ENCODE measurements at places on chromosomes 2 and 18. TPM values are rescaled to one million over a fixed set of nuclear protein-coding genes. Genes with fewer than 3 reads are reported as not detected.

DNA sequence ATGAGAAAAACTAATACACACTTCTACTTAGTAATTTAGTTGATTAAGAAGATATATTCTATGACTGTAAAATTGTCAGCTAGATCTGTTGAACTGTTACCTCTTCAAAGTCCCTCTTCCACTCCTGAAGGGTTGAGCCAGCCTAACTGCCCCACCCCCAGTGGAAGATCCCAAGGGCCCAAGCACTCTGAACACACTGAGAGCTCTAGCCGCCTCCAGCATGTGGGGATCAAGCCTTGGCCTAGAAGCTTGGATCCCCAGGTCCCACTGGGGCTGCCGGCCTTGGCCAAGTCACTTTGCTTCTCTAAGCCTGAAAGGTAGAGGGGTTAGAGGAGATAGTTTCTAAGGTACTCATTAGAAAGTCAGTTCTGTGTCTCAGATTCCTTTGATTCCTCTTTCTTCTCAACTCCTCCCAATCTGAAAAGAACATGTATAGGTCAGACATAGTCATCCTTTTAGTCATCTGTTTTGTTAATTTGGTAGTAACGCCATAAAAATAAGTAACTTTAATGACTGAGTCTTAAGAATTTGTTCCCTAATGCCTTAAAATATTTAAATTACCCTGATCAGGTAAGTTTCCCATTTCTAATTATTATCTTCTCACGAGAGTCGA is 5.6 kb downstream of the CPSF3 start:
- DNase-seq: no peak

DNA sequence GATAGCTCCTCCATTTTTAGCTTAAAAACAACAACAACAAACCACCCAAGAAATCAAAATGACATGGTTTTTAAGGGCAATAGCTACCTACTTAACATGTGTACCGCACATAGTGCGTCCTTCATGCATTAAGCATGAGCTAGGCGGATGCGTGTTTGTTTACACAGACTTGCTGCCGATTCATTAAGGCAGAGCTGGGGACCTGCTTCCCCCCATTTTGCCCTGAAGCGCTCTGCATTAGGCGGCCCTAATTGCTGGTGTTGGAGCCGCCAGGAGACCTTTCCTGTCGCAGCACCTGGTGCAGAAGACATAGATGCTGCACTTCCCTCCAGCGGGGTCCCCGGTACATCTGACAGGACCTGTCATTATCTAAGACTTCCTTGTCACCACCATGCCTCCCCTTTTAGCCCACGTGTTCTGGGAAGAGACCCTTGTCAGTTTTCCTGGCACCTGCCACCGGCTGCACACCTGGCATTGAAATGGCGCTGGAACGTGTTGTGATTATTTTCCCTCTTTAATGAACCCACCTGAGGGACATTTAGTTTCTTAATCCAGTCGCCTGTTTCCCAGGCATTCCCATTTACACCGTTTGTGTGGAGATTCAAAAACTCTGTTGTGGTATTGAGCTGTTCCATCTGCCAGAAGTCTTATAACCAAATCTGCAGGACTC is 261.1 kb upstream of the RAB12 start:
- no peak for DNase-seq

DNA sequence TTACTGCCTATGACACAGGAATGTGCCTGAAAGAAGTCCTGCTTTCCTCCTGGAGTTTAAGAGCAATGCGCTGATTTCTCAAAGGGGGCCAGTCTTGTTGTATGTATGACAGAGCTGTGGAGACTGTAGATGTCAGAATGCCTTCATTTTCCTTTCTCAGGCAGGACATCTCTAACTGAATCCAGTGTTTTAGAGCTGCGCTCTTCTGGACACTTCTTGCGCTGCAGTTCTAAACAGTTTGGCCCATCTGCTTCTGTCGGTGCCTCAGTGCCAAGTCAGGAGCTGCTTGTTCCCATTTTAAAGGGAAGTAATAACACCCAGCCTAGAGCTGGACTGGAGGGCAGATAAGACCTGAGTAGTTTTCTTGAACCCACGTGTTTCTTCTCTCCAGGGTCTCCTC is 91.4 kb downstream of the ESCO1 start:
- no peak for DNase-seq

- no peak for DNase-seq
Observed at GRCh38 chr2:66803726-66804125, 368.8 kb downstream of the MEIS1 start.

DNA sequence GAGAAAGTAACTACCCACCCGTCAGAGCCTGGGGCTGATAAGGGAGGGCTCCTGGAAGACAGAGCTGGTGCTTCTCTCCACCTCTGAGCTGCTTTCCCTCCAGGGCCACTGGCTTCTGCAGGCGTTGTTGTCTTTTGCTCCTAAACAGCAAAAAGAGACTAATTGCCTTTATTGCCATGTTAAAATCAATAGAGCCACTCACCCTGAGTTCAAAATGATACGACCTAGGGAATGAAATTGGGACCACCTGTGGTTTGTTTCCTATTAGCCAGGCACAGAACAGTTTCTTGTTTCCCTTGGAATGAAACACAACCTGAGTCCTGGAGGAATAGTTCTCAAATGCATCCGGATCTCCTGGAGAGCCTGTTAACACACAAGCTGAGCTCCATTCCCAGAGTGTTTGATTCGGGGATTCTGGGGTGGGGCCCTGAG is 45.8 kb downstream of the TCF7L1 start:
- DNase-seq: no peak

Gene RFX8
- not detected for total RNA-seq

DNA sequence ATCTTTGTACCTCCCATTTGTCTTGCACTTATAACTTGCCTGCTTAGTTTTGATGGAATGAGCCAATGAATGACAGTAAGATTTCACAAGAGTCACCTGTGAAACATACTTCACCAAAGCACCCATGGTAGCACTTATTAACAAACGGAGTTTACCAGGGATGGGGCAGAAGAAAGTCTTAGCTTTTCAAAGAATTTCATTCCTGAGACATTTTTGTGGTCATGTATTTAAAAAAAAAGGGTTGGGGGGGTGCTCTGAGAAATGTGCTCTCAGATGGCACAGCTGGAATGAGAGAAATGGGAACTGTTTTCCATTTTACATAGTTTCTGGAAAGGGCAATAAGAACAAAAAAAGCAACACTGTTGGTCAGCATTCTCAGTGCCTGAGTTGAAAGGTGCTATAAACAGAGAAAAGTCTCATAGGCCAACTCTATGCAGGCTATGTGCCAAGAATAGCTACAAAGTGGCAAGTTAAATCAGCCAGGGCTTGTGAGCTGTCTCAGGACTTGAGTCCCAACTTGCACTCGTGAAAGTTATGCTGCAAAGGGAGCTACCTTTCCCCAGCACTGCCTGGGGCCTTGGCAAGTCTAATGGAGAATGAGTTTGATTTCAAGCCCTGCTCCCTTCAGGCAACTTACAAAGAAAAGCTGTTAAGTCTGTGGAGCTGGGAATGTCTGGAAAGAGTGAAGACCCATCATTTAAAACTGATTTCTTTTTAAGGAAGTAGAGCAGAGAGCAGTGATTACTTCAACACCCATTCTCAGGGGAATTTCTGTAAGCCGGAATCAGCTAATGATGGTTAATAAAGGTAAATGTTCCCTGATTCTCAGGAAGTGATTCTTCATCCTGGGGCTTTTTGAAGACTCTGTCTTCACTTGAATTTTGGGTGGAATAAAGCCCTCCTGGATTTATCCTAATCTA is 170.6 kb downstream of the SLC8A1 start:
- DNase-seq: peak; percentile 64

- no peak for DNase-seq
Observed at GRCh38 chr18:44636241-44636640, 44.4 kb upstream of the SETBP1 start.

Gene TTN
- under 0.01 TPM for total RNA-seq

Gene SERPINB4
- not detected for total RNA-seq

- no peak for DNase-seq
Observed at GRCh38 chr18:2258954-2259353, 312.4 kb downstream of the METTL4 start.

Gene MRPS5
- total RNA-seq: 71.0 TPM

Gene RAMP1
- 192 TPM for total RNA-seq

DNA sequence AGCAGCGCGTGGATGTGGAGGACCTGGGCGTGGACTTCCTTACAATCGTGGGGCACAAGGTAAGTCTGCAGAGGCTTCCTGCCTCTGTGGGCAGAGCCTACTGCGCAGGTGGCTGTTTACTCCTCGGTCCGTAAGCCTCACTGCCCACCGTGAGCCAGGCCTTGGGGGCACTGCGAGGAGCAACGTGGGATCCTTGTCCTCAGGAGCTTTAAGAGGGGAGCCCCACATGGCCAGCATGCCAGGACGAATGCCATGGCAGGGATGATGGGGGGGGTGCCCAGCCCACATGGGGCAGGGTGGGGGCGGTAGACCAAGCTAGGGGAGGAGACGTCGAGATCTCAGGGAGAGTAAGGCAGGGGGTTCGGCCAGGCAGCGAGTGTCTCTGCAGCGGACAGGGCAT is 18.0 kb upstream of the ESPNL start:
- no peak for DNase-seq

DNA sequence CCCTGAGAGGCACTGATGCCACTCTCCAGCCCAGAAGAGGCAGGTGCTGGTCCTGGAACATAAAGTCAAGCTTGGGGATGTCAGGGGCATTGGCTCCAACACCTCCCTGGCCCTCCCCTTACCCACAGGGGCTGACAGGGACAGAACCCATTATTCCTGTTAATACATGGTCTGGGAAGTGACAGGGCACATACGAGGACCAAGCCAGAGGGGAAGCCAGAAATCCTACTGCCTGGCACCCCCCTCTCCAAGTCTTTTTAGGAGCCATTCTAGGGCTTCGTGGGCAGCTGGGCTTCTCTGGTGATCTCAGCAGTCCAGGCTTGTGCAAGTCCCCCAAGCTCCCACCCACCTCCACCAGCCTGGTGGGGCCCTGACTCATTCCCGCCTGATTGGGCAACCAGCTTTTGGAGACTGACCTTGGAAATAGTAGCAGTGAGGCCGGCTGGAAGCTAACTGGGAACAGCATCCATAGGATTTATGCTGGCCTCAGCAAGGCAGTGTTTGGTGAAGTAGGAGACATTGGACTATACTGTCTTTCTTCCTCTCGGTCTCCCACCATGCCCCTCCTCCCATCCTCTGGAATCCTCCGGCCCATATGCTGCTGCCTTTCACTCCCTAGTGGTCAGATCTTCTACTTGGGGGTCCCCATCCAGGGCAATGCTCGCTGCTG is 86.4 kb upstream of the HK2 start:
- DNase-seq: peak; percentile 81

- DNase-seq: no peak
Observed at GRCh38 chr2:206341396-206341795, 66.9 kb downstream of the ZDBF2 start.

DNA sequence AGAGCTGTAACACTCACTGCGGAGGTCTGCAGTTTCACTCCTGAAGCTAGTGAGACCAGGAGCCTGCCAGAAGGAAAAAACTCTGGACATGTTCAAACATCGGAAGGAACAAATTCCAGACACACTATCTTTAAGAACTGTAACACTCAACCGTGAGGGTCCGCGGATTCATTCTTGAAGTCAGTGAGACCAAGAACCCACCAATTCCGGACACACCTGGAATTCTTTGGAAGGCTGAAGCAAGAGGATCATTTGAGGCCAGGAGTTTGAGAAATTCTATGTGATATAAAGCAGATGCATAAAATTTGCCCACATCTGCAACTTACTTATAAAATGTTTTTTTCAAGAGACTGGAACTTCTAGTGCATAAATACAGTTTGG is 43.5 kb upstream of the ITSN2 start:
- DNase-seq: no peak

GRCh38 chr2:8259106-8259840 is 422.6 kb upstream of the ID2 start:
- DNase-seq: no peak

- no peak for DNase-seq
Observed at GRCh38 chr2:65055422-65056214, 598 bp upstream of the CEP68 start.

Gene PTPN4
- 11.1 TPM for total RNA-seq

- no peak for DNase-seq
Observed at GRCh38 chr18:49155410-49155809, 204.6 kb upstream of the SMAD7 start.

Measured in MG63 (cell line).